ENCODE measurements at places on chromosomes 5 and 9.

DNA sequence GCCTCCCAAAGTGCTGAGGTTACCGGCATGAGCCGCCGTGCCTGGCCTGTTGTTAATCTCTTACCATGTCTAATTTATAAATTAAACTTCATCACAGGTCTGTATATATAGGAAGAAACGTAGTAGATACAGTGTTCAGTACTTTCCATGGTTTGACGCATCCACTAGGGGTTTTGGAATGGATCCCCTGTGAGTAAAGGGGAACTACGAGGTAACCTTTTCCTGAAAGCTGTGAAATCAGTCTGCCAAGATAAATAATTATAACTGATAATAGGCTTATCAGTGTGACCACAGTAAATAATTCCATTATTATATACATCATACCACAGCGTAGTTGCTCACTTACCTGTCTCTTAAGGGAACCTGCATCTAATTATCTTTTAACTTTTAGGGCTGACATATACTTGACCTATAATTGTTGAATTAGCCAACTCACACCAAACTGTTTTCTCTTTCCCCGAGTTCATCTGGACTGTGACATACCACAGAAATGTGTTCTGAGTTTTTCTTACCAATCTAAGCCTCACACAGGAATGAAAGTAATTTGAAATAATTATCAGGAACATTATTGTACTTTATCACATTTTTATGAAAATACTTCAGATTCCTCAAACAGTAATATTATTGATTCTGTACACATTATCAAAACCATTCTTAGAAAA lies 42.9 kb downstream of the DAPK1 start:
- DNase-seq: no peak

GRCh38 chr9:37632479-37632878 lies 18.3 kb upstream of the FRMPD1 start:
- no peak for DNase-seq

DNA sequence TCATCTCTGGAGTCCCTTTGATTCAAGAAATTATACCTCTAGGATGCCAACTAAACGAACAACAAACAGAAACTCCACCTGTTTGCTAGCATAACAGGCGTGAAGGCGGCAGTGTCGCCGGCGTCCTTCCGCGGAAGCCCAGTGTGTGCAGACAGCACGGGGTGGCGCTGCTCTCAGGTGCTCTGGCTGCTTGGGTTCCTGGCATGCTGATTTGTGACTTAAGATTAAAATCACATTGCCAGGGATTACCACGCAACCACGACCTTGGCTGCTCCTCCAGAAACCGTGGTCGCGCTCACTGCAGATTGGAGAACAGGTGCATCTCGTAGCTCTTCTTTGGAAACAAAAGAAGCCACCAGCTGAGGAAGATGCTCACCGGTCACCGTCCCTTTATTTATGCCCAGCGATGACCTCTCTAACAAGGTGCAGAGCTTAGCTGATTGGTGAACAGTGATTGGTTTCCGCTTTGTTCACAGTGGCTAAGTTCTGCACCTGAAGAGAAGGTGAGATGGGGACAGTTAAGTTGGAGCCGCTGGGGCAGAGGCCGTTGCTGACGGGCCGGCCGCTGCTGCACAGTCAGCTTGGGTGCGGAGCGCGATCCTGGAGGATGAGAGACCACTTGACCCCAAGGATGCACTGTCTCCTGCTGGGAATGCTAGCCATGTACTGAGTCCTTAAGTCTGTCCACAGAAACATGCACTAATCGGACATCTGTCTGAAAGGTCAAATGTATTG lies 232.3 kb downstream of the FANCC start:
- no peak for DNase-seq

DNA sequence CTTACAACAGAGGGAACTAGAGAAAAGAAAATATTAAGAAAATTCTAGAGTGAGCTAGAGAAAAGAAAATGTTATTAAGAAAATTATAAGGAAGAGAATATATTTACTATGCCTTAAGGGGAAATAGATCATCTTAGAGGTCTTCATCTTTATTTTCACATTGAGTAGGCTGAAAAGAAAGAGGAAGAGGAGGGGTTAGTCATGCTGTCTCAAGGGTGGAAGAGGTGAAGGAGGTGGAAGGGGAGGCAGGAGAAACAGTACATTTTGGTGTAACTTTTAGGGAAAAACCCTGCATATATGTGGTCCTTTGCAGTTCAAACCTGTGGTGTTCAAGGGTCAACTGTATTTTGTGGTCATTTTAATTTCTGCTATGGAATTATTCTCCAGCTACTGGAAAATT lies 46.6 kb downstream of the PPIP5K2 start:
- DNase-seq: no peak

- no peak for DNase-seq
Observed at GRCh38 chr9:69874301-69875060, 53.9 kb downstream of the CFAP95 start.

GRCh38 chr5:180330810-180331646 lies 22.1 kb downstream of the GFPT2 start:
- DNase-seq: no peak

- no peak for DNase-seq
Observed at GRCh38 chr5:38795986-38796741, 49.6 kb upstream of the OSMR start.

- no peak for DNase-seq
Observed at GRCh38 chr5:54315736-54316528, 5.6 kb upstream of the ARL15 start.

DNA sequence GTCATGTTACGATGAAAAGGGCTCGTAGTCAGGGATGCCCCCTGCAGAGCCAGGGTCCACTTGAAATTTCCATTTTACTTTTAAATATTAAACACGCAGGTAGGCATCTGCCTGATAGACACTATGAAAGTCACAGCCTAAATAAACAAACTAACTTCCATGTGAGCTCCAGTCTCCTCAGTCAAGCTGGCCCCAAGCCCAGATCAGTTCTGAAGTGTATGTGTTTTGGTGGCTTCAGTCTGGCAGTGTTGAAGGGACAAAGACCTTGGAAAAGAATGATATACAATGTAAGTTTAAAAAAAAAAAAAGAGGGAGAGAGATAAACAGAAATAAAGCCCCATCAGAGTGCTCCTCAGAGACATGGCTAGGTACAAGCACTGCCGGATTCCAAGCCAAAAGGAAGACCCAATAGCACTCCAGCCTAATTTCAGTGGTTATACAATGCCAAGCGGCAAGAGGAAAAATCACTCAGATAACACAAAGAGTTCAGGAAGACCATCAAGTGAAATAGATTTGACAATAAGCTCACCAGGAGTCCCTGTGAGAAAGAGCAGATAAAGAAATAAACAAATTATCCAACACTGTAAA lies 181.0 kb downstream of the BNC2 start:
- no peak for DNase-seq

DNA sequence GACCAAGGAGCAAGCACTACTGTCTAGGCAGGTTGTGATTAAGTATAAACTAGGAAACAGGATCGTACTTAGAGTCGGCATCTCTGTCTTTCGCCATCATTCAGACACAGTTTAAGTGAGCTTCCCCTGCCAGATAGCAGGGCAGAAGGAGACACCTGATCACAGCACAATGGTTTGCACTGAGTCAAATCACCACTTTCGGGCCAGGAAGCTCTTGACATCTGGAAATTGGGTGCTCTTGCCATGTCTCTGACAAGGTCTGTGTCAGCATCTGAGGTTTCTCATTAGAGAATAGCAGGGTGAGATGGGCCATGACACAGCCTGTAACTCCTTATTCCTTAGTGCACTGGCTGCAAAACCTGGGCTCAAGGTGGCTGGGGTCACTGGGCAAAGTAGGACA lies 8.3 kb downstream of the ADRB2 start:
- DNase-seq: no peak

DNA sequence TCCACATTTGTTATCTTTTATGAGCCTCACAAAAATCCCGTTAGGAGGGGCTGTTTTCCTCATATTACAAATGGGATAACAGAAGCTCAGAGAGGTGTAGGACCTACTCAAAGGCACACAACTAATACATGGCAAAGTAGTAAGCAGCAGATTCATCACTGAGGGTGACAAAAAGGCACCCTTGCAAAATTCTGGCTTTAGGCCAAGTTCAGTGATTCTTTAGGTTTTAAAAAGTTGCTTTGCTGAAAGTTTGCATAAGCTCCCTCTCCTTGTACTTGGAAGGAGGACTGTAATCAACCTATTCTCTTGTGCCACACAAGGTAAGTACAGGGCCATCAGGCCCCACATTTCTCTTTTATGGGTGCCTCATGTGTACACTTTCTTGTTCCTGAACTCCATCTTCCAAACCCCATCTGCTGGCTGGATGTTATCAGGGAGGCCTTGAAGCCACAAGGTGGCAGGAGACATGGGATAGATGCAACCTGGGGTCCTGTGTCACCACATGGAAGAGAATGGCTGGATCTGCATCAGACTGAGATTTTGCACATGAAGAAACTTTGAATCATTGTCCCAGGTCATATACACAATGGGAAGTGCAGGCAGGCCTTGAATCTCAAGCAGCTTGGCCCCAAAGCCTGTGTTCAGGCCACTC lies 311.6 kb downstream of the MSX2 start:
- DNase-seq: no peak

- DNase-seq: no peak
Observed at GRCh38 chr9:36301227-36301626, 43.0 kb upstream of the GNE start.

GRCh38 chr5:116651653-116652052 lies 77.0 kb upstream of the SEMA6A start:
- DNase-seq: no peak

DNA sequence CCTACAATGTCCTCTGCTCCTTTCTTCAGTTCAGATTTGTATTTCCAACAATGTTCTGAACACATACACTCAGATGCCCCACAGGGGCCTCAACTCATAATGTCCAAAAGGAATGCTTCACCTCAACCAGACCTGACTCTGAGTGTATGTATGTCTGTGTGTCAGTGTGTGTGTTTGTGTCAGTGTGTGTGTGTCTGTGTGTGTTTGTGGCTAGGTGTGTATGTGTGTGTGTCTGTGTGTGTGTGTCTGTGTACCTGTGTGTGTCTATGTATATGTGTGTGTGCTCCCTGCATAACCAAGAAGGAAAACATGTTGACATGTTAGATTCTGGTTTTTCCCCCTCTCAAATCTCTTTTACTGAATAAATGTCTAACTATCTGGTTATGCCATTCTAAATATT lies 87.3 kb upstream of the PCSK1 start:
- DNase-seq: no peak

DNA sequence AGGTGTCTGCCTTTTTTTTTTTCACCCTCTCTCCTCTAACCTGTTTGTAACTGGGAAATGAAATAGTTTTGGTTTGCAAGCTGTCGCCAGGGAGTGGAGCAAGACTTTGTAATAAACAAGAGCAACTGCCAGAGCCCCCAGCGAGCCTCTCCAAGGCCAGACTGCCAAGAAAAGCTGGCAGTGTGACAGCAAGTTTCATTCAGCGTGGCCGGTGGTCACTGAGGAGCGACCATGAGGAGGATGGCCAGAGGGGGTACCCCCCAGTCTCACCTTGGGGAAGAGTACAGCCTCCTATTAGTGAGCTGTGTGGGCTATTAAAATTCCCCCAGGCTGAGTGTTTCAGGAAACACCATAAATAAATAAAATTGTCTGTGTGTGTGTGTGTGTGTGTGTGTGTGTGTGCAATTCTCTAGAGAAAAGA lies 49.9 kb downstream of the ZFAND5 start:
- DNase-seq: no peak

GRCh38 chr5:81909677-81910076 lies 62.1 kb upstream of the ATG10 start:
- no peak for DNase-seq

DNA sequence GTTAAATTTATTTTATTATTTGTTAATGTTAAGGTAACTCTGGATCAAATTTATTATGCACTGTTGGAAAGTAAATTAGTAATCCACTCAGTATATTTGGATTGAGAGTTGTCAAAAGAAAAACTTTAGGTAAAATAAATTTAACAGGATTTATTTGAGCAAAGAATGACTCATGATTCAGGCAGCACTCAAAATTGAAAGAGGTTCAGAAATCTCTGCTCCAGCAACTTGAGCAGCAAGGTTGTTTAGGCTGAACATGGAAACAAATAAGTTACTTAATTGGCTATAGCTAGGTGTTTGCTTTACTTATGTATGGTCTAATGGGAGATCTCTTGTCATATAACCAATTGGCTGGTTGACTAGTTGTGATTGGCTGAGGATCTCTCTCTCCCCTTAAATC lies 296.2 kb upstream of the EDIL3 start:
- no peak for DNase-seq

- peak; percentile 14 for DNase-seq
Observed at GRCh38 chr5:31855134-31856040, 216.5 kb downstream of the PDZD2 start.

- DNase-seq: no peak
Observed at GRCh38 chr5:128965638-128966302, 482 bp downstream of the SLC27A6 start.

DNA sequence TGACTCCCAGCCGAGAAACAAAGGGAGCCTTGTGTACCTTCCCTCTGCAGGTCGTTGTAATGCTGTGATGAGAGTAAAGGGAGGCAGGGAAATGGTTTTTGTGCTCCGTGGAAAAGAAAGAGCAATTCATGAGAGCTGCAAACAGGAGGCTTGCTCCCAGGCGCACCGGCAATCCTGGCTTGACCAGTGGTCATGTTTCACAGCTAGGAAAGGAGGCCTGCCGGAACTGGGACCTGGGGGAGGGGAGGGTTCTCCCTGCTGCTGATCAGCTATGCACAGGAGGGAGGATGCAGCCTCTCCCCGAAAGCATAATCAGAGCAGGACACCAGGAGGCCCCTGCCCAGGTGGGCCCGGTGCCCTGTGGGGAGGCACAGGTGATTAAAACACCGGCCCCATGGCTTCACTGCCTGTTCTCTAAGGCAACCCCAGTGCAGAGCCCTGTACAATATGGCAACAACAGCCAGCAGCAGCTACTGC lies 131.3 kb downstream of the ZDHHC21 start:
- DNase-seq: no peak

DNA sequence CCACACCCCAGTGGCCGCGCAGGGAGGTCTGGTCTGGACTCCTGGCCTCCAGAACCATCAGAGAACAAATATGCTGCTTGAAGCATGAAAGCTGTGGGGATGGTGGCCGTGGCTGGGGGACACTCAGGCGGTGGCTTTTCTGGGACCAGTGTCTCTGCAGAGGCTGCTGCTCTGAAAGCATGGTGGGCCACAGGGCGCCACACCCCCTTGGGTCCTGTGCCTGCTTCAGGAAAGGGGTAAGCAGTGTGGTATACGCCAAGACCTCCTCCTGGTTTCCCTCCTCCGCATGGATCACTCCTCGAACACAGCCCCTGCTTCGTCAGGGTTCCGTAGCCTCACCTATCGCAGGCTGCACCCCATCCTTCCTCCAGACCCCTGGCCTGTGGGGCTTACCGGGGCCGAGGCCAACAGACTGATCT lies 19.7 kb upstream of the TERT start:
- DNase-seq: no peak

GRCh38 chr5:142770650-142771609 lies 753 bp downstream of the ARHGAP26 start:
- peak; percentile 45 for DNase-seq

GRCh38 chr9:126534431-126535186 lies 79.1 kb upstream of the LMX1B start:
- DNase-seq: no peak
